ENCODE measurements at places on chromosomes 1 and 21. TPM values are rescaled to one million over a fixed set of nuclear protein-coding genes. Genes with fewer than 3 reads are reported as not detected.
A peak's percentile ranks its signal among the peaks of the same experiment; 100 is the strongest.

- peak overlapping the region; percentile 66 for H3K27ac ChIP-seq
- H3K4me1 ChIP-seq, result peaks cover 44% of the 10 kb centered on the region
- peaks cover 3% of the 10 kb centered on the region for H3K36me3 ChIP-seq
- no peak for DNase-seq
- H3K27me3 ChIP-seq, result no peaks in the 10 kb centered on the region
Measured at GRCh38 chr1:74731399-74732052, 1.3 kb downstream of the CRYZ start.

DNA sequence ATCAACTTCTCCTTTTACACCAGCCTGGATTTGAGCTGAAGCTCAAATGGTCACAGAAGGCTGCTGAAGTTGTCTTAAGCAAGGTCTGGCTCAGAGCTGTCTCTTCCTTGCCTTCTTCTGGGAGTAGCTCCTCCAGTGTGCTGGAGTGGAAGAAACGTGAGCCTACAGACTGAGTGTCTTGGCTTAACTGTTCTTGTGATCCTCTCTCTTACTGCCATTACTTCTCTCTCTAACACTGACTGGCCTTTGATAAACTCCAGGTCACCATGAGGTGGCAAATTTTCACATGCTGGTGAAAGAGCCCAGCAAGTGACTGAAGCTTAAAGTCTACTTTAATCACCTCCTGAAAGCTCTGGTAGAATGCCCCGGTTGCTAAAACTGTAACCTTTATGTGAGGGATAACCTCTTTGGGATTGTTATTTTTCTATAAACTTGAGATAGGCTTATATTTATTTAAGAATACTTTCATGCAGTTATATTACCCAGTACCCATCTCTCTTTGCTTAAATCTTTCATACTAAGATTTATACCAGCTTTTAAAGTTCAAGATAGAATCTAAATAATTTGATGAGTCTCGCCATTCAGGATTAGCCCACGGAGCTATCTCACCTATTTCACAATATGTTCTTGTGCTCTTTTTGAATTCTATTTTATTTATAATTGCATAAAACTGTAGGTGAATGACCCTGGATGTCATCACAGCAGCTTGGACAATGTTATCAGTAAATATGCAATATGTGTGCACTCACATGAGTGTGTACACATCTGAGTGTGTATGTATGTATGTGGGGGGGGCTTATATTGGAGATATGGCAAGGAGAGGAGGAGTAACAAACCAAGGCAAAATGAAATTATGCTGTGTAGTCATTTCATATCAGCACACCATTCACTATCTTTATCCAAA lies 924.0 kb downstream of the LTN1 start:
- H3K4me3 ChIP-seq, result no peak overlapping the region
- no peaks in the 10 kb centered on the region for H3K27me3 ChIP-seq
- H3K27ac ChIP-seq, result no peak overlapping the region
- H3K36me3 ChIP-seq, result no peaks in the 10 kb centered on the region

- no peak overlapping the region for H3K27ac ChIP-seq
- H3K4me3 ChIP-seq, result no peak overlapping the region
- peaks cover 3% of the 10 kb centered on the region for H3K36me3 ChIP-seq
- DNase-seq, result no peak
- no peaks in the 10 kb centered on the region for H3K4me1 ChIP-seq
- peaks cover 45% of the 10 kb centered on the region for H3K27me3 ChIP-seq
Measured at GRCh38 chr1:26059906-26060305, 7.5 kb downstream of the TRIM63 start.

- DNase-seq, result no peak
- peaks cover 24% of the 10 kb centered on the region for H3K27me3 ChIP-seq
- peak overlapping the region; percentile 49 for H3K27ac ChIP-seq
- H3K36me3 ChIP-seq, result peaks cover 11% of the 10 kb centered on the region
Measured at GRCh38 chr1:77412820-77413530, 131.2 kb downstream of the AK5 start.

DNA sequence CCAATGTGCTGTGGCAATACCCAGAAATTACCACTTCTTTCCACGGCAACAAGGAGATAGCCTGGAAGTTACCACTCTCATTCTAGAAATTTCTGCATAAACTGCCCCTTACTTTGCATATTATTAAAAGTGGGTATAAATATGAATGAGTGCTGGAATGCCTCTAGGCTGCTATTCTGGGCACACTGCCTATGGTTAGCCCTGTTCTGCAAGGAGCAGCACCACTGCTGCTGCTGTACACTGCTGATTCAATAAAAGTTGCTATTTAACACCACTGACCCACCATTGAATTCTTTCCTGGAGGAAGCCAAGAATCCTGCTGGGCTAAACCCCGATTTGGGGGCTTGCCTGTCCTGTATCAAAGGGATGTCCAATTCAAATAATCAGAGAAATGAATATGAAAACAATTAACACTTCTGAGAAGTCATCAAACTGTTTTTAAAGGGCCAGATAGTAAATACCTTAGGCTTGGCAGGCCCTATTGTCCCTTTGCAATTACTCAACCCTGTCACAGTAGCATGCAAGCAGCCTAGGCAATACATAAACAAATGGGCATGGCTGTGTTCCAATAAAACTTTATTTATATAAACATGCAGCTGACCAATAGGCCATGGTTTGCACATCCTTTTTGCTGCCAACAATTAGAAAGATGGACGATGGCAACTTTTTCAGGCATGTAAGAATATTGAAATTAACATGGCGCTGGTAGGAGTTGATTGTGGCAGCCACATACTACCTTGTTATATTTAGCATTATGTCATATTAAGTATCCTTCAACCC lies 369.4 kb upstream of the B3GALT2 start:
- H3K27ac ChIP-seq, result no peak overlapping the region
- H3K36me3 ChIP-seq, result no peaks in the 10 kb centered on the region
- H3K4me3 ChIP-seq, result no peak overlapping the region

The PPM1J gene
- total RNA-seq, result 0.20 TPM

The SMCP gene
- not detected for total RNA-seq

The TNNT2 gene
- total RNA-seq, result not detected

The KDF1 gene
- 0.62 TPM for total RNA-seq

Data from T-helper 17 cell (primary cell).